ENCODE measurements at places on chromosomes 16 and 17.
A peak's percentile ranks its signal among the peaks of the same experiment; 100 is the strongest.

GRCh38 chr17:28033972-28034714 lies 8.3 kb upstream of the NLK start:
- no peak for DNase-seq

DNA sequence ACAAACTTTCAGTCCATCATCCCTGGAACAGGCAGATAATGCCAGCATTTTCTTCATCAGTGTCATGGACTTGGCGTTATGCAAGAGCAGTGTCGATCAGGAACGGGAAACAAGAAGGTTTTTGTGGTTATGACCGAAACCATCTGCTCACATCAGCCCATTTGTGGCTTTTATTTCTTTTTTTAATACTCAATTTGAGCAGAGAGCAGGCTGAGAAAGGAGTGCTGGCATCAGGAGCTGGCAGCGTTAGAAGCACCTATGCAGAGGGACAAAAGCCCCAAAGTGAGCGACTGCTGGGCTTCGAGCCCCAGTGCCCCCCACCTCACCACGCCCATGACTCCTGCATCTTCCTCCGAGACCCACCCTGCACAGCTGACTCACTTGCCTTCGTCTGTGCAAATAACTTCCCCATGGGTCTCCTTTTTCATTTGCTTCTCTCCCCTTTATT lies 16.2 kb upstream of the CD300E start:
- no peak for DNase-seq

DNA sequence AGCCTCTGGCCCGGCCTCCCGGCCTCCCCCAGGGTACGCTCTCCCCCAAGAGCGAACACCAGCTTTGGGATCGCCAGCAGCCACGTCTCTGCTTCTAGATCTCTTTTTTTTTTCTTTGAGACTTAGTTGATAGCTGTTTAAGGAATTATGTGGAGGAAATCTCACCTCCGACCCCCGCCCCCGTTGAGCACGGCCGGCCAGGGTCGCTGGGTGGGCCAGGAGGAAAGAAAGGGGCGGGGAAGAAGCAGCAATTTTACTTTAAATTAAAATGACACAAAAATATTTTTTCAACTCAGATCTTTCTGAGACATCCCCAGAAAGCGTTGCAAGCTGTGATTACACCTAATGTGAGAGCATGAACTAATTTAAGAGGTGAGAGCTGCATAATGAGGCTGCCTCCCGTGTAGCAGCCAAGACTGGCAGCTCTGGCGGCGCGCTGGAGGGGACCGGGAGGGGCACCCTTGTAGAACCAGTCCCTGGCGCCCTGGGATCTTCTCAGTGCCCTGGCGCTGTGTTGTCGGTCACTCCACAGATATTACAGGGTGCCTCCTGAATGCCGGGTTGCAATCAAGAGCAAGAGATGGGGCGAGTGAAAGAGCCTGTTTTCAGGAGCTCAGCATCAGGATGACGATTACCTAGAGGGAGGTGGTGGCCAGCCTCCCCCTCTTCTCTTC lies 1.9 kb upstream of the CBLN1 start:
- no peak for DNase-seq

GRCh38 chr16:69435977-69436820 lies 11.8 kb downstream of the CYB5B start:
- DNase-seq = no peak

- peak; percentile 42 for DNase-seq
These were observed 486 bp upstream of the WSB1 start for GRCh38 chr17:27293359-27293897.

DNA sequence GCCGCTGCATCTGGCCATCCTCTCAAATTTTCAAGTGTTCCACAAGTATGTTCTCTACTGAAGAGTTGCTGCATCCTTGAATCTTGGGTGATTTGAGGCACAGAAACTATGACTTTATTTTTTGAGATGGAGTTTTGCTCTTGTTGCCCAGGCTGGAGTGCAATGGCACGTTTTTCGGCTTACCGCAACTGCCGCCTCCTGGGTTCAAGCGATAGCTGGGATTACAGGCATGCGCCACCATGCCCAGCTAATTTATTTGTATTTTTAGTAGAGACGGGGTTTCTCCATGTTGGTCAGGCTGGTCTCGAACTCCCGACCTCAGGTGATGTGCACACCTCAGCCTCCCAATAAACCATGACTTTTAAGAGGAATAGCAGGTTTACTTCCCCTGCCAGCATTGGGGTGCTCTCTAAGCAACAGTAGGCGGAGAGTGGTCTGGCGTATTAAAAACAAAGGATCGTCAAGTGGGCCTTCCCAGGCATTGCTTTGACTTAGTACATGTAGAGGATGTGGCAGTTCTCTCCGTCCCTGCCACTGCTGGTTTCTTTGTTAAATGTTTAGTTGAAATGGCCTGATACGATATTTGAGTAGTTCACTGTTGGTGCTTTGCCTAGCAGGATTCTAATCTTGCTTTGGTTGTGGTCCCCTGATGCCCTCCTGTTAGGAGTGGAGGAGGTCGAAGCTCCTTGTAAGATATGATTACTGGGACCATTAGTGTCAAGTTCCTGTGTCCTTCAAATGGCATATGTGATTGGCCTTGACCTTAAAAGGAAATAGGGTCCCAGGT lies 9.5 kb downstream of the PYCARD start:
- DNase-seq = no peak

GRCh38 chr16:16960785-16961184 lies 510.0 kb downstream of the XYLT1 start:
- no peak for DNase-seq

DNA sequence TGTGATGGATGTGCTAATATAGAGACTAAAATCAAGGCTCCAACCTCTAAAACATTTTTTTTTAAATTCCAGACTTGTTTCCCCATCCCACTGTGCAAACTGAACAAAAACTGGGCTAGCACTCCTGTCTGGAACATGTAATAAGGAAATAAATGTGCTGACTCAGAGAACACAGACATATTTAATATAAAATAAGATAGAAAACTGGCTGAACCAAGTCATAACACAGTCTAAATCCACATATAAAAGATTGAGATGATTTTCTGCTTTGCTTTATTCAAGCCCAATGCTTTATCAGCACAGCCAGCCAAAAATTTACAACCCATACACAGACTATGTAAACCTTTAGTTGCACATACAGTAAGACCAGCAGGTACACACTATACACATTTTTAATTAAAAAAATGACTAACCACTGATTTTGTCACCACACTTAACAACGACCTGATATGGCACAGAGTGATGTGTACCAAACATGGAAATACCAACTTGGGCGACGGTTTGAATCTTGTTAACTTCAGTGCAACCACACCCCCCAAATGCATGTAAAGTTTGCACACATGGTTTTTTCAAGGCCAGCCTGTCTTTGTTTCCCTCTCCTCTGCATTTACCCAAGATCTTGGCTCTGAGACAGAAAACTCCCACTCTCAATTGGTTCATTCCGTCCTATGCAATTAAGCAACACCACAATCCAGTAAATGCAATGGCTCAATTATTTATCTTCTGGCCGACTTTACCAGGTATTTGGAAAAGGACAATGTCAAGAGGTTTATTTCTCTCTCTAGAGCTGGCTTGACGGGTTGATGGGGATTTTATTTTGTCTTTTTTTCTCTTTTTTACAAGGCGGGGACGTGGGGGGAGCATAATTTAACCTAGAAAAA lies 1.2 kb downstream of the STAT3 start:
- no peak for DNase-seq

GRCh38 chr17:39231091-39231561 lies 5.4 kb upstream of the STAC2 start:
- DNase-seq = no peak

DNA sequence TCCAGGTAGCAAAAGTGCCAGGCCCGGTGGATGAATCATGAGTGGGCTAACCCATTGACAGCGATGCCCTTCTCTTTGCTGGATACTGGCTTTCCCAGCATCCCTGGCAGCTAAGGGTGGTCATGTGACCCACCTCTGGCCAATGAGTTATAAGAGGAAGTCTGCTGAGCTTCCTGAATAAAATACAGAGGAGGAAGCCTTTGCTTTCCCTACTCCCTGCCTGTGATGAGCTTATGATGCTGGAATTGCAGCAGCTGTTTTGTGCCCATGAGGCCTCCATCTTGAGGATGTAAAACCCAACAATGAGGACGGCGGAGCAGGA lies 15.0 kb upstream of the ATP2A3 start:
- DNase-seq = peak; percentile 14

DNA sequence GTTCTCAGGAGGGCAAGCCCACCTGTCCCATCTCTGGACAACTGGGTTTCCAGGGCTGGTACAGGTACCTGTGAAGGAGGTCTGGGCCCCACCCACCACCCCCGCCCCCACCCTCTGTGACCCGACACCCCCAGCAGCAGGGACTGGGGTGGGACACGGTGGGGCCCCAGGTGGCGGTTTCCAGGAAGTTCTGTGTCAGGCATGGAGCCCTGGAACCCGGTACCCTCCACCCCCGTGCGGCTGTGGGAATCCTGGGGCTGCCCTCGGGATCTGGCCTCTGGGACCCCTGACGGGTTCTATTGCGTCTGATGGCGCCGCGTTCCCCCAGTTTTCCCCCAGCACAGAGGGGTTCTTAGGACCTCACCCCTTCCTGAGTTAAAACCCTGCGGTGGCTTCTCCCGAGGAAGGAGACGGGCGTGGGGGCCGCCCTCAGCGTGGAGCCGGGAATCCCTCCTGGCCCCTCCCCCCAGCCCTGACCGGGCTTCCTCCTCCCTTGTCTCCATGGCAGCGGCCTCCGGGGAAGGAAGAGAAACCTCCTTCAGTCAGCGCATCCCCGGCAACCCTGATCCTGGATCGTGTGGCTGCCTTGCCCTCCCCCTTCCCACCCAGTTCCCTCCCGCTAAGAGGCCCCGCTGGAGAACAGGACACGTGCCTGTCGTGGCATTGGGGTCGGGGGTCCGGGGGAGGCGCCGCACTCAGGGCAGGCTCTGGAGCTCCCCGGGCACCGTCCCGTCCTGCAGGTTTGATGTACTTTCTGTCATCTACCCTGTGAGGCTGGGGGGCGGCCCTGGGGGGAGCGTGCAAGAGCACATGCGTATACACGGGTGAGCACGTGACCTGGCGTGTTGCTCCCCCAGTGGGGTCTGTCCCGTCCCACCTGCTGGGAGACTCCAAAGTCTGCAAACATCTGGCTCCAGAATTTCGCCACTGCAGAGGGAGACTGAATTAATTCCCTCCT lies 30.3 kb downstream of the CACNA1H start:
- DNase-seq = peak; percentile 53

GRCh38 chr17:59378675-59379074 lies 47.2 kb downstream of the YPEL2 start:
- DNase-seq = no peak

- no peak for DNase-seq
These were observed 583 bp upstream of the CYLD start for GRCh38 chr16:50741225-50741780.

DNA sequence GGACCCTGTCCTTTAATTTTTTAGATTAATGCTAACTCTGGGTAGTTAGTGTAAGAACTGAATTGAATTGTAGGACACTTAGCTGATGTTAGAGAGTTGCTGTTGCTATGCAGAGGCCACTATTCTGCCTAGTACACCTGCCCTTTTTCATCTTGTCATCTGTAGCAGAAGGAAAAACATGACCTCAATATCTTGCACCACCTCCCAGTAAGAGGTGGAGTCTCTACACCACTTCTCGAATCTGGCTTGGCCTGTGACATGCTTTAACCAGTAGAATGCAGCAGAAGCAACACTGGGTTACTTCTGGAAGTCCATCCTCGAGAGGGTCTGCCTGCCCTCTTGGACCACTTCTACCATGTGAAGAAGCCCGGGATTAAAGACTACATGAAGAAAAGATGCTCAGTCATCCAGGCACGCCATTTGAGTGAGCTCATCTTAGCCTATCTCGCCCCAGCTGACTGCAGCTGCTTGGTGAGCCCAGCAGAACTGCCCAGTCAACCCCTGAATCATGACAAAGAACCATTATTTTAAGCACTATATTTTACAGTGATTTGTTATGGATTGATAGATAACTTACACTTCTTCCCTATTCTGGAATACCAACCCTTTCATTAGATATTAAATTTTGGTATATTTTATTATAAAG lies 153.5 kb downstream of the MYO1D start:
- DNase-seq = peak; percentile 30

DNA sequence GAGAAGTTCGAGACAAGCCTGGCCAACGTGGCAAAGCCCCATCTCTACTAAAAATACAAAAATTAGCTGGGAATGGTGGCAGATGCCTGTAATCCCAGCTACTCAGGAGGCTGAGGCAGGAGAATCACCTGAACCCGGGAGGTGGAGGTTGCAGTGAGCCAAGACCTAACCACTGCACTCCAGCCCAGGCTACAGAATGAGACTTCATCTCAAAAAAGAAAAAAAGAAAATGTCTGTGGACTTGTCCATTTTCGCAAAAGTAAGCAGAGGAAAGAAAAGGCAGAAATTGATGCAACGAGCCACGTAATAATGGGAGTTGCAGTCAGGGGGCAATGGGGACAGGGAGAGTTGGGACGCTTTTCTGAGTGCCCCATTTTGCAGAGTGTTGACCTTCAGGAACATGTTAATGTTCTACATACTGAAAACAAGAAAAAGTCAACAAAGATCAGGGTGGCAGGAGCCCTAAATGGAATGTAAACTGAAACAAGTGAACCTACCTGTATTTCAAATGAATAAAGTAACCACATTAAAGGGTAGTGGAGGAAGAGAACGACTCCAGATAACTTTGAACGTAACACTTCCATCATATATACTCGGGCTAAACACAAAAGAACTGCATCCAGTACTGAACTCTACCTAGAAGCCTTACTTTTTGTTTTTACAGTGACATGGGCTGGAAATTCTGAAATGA lies 76.4 kb downstream of the CNGB1 start:
- no peak for DNase-seq

- DNase-seq = peak; percentile 36
These were observed 4.2 kb downstream of the C16orf90 start for GRCh38 chr16:3490911-3491629.

DNA sequence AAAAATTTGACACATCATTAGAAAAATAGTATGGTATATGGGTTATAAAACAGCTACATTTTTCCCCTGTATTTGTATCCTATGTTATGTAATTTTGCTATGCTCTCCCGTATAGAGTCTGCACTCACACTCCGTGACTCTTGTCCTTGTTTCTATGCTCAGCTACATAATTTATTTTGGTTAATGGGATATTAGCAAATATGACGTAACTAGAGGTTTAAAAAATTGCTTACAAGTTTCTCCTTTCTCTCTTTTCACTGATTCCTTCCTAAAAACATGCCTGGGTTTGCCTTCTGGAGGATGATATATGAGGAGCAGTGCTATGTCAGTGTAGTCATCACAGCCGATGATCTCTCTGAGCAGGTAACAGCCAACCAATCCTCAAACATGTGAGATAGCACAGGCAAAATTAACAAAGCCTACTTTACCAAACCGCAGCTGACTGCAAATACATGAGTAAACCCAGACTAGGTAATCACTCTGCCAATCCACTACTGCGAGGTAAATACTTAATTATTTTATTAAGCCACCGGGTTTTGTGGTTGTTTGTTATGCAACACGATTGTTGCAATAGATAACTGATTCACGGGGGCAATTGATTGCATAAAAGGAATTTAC lies 126.9 kb downstream of the KIF2B start:
- DNase-seq = no peak

DNA sequence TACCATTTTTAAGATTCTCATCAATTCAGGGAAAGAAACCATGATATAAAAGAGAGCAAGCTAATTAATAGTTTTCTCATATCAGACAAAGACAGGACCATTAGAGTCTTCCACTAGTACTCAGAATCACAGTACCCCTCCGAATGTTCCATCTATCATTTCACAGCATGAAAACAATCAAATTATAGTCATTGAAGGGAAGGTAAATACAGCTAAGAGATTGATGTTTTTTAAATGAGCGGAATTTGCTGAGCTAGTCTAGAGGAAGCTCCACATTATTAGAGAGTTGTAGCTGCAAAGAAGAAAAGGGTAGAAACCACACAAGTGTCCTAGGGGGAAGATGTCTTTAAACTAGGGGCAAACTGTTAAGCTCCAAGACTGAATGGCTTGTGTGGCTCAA lies 808.9 kb downstream of the CDH11 start:
- DNase-seq = no peak
